ENCODE measurements at places on chromosomes 4 and X.

- no peak for DNase-seq
Measured at GRCh38 chrX:101210630-101211029, 9.0 kb upstream of the DRP2 start.

DNA sequence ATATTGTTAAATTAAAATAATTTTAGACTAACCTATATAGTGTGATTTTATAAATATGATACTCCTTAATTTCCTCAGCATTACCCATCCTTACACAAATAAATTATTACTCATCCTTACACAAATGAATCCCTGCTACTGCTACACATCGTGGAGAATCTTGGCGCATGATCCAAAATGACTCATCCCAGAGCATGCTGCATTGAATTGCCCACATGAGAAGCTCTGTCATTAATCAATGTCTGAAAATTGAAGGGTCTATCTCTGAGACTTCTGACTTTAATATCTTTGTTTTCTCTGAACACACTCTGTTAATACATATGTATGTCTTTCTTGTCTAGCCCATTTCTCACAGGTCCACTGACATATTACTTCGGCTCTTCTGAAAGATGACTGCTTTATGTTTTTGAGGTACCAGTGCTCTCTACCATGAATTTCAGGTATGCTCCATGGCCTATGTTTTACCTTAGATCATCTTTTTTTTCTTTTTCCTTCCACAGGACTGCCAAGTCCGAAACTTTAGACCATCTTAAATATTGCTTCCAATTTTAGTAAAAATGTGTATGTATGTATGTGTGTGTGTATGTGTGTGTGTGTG, 15.7 kb upstream of the DUSP21 start:
- no peak for DNase-seq

- DNase-seq = no peak
Measured at GRCh38 chr4:136505020-136505419, 1027.3 kb downstream of the PCDH18 start.

DNA sequence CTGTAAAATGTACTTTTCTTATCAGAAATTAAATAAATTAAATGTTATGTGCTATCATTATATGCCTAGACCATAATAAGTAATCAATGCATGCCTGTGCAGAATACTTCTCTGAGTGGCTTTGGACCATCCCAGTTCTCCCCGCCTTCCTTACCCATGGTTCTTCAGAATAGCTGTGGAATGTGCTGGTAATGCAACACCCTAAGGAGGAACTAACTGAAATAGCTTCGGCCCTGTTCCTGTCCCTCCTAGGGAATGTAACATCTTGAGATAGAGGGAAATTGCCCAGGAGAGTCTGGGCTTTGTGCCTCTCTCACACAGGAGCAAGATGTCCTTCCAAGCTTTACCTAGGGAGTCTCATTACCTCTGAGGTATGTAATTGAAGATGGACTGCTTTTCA, 693.6 kb upstream of the HS3ST1 start:
- no peak for DNase-seq

- no peak for DNase-seq
Measured at GRCh38 chr4:186831574-186831973, 107.9 kb upstream of the FAT1 start.

GRCh38 chr4:54091637-54092404, 8.1 kb upstream of the GSX2 start:
- DNase-seq = peak; percentile 62

DNA sequence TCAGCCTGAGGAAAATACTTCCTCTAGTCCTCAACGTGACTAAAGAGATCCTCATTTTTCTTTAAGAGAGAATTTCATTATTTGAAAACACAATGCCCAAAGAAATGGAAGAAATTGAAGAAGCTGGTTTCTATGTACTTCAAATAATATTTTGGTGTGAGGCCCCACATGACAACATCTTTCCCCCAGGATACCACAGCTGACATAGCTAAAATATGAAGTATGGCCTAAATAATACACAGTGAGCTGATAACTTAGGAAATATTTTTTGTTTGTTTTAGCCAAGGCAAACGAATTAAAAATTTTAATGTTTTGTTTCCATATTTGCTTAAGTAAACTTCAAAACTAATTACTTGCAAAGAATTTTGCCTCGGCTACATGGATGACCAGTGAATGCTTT, 149.2 kb downstream of the CBR4 start:
- DNase-seq = no peak

DNA sequence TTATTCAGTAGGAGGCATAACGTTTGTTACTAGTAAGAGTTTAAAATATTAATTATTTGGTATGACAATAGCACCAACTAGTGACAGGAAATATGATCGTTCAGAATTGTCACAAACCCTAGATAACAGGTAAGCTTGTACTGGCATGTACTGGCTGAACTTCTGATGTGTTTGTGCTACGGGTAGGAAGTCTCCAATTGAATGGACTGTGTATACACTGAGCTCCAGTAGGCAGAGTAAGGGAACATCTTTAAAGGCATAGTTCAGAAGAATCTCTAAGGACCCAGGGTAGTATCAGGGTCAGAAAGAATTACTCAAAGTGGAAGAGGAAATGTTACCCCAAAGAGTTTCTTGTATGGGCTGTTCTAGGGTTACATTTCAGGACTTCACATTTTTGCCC, 230.4 kb downstream of the EDA2R start:
- peak; percentile 0 for DNase-seq

DNA sequence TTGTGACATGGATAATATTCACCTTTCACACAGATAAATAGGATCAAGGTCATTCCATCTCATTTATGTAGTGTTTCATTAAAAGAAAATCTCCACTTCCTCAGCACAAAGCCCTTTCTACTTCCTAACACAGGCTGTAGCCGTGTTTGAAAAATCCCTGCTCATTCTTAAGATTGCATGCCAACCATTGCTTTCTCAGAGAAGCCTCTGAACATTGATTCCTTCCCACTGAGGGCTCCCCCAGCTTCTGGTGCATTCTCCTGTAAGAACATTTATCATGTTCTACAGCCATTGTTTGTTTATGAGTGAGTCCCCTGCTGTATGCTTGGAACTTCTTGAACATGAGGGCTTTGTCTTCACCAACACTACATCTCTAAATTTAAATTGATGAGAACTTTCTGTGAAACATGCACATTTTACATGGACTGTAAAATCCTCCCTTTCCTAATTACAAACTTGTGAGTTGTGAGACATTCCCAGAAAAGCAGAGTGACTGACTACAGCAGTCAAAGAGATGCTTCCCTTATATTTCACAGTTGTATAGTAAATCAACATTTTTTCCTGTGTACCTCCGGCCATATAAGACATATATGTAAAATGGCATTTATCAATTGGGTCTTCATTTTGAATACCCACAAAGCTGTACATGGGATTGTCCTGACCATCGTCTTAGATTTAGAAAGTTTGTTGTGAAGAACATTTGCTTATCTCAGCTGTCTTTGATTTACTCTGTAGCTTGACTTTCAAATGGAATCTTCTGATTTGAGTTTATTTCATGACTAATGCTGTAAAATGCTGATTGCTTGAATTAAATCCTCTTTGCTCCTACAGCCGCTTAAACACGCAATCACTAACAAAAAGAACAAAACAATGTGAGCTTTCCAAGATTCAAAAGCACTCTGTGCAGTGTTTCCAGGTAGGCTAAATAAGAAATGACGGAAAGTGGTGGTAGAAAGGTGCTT, 600.5 kb upstream of the SLIT2 start:
- DNase-seq = no peak

GRCh38 chrX:119502727-119503483, 34.7 kb downstream of the SLC25A5 start:
- DNase-seq = no peak

DNA sequence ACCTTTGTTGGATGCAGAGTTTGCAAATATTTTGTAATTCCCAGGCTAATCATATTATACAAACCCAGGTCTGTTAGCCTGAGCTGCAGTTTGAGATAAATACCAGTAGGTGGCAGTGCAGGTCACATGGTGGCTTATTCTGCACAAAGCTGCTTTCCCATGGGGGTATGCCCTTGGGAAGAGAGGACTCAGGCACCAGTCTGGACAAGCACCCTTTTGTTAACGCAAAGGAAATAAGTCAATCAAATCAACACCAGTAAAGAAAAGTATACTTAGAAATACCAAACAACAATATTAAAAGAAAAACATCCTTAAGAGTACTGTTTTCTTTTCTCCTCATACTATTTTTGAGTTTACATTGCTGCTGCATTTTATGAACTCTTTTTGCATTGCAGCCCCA, 389.0 kb upstream of the ZFP42 start:
- DNase-seq = no peak

DNA sequence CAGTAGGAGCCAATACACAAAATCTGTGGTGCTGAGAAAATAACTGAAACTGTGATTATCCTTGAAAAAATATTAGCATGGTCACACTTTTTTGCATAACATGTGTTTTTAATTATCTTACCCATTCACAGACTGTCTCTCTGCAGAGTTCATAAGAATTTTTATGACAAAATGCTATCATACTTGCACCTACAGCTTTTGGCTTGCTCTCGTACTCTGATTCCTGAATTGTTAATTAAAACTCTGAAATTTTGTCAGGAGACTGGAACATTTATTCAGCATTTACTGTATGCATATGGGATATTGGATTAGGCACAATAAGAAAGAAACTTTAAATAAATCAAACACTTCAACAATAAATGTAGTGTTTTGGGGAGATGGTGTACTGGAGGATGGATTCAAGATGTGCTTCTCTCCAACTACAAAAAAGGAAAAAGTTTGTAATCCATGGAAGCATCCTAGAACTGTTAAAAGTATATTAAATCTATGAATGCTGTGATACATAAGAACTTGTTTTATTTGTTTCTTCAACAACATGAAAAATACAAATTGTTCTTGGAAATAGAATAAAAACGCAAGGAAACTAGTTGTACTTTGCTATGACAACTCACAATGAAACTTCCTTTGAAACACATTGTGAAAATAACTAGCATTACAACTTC, 260.5 kb downstream of the SPATA18 start:
- DNase-seq = no peak

GRCh38 chr4:136900696-136901095, 631.6 kb downstream of the PCDH18 start:
- no peak for DNase-seq

GRCh38 chrX:22987452-22987851, 12.3 kb upstream of the DDX53 start:
- no peak for DNase-seq

DNA sequence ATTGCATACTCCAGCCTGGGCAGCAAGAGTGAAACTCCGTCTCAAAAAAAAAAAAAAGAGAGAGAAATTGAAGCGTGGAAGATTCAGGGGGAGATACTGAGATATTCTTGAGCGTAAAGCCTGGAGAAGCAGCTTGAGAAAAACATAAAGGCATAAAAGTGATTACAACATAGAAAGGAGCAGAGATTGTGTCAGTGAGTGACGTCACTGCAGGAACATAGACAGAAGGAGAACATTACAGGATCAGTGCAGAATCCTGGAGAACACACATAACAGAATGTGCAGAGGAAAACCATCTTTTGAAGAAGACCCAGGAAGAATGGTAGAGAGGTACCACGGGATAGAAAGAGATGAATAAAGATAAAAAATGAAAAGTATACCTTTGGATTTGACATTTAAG, 147.0 kb downstream of the APBB2 start:
- DNase-seq = no peak

DNA sequence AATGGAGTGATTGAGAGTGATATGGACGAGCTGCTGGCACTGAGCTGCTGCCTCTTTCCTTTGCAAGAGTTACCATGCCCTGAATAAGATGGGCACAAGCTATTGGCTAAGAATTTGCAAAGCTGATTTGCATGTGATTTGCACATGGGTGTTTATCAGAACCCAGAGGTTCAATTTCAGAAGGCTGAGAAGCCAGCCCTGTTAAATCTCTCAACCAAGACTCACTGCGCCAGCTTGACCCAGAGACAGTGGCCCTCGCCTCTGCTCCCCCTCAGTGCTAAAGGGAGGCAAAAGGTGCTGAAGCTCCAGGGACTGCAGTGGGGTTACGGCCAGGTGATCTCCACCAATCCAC, 701 bp downstream of the ARHGAP4 start:
- DNase-seq = no peak

DNA sequence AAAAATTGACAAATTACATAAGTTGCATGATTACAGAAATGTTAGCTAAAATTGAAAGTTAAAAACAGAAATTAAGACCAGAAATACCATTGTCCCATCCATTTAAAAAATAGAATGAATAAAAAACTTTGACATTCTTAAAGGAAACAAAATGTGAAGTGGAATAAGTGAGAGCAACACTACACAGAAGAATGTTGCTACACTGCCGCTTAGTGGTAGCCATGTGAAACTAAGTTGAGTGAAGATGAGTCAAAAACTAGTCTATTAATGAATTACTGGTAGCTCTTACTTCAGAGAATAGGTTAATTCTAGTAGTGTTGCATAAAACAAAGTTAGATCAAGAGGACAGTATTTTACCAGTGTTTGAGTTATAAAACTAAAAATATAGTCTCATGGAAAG, 571.0 kb upstream of the KLHL4 start:
- DNase-seq = no peak

GRCh38 chr4:4930677-4931076, 71.2 kb downstream of the MSX1 start:
- DNase-seq = no peak

- DNase-seq = no peak
Measured at GRCh38 chrX:115958687-115959359, 211.7 kb upstream of the AGTR2 start.

GRCh38 chr4:20137176-20137575, 114.5 kb upstream of the SLIT2 start:
- DNase-seq = no peak

DNA sequence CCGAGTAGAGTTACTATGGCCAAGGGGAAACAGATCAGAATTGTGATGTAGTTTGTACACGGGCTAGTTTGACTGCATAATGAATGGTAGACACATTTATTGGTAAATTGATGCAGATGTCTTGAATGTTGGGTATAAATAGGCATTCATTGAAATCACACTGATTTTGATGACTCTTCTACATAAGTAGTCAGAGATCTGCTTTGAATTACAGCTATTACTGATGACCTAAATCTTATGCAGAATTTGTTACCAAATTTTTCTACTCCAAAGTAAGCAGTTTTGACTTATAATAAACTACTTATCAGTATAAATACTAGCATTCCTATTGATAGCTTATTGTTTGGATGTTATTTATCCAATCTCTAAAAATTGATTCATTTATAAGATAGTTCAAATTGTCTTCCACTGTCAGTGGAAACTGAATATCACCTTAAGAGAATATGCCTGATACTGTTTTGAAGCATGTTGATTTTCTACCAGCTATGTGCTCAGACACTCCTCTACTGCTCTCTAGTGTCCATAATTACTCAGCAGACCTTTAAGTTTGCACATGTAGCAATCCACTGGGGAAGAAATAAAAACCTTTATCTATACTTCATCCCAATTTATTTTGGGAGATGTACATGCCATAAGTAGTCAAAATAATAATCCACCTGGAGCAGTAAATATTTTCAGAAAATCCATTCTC, 120.3 kb downstream of the RASL11B start:
- no peak for DNase-seq

GRCh38 chr4:108849611-108850168, 86.8 kb upstream of the ETNPPL start:
- no peak for DNase-seq

DNA sequence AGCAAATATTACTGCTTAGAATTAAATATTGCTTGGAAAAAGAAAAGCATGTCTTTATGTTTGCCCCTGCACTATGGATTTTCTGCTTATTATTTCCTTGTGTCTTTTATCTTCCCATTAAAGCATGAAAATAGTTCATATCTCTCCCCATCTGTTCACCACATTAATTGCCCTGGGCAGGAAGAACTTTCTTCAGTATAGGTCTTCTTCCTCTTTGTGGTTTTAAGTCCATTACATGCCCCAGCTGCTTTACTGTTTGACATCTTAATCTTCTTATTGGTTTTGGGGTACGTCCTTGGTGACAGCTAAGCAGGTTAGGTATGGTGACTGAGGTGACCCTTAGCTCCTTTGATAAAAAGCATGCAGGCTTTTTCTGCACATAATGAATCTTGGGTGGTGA, 157.3 kb downstream of the AASDH start:
- no peak for DNase-seq

All from GM12864 (cell line).